ENCODE measurements at places on chromosomes 1 and 21.

GRCh38 chr1:45394342-45394741, 54.1 kb upstream of the MUTYH start:
- DNase-seq = peak; percentile 33

GRCh38 chr1:179038528-179039281, 13.0 kb downstream of the FAM20B start:
- no peak for DNase-seq

- no peak for DNase-seq
These were observed 33.5 kb downstream of the GPA33 start for GRCh38 chr1:167056529-167057231.

- DNase-seq = peak; percentile 93
These were observed at the start of gene CSTB for GRCh38 chr21:43775795-43776430. Gene CSTB (minus strand): TSS chr21:43776308. CDS start chr21:43776269, 39 bp downstream.

- peak; percentile 6 for DNase-seq
These were observed 41.5 kb downstream of the KIAA1614 start for GRCh38 chr1:180954005-180954800.

DNA sequence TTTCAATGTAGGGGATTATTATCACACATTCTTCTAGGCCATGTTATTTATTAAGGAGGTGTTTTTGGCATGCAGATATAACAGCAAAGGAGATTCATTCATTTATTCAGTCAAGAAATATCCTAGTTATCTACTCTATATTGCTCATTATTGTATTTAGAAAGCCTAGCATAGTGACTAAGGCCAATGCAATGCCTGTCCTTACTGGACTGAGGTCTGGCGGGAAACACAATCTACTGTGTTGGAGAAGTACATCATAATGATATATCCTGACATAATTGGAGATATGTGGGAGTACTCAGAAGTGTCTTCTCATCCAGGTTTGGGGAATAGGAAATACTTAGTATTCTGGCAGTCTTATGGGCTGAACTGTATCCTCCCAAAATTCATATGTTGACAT, 421.5 kb upstream of the USP24 start:
- no peak for DNase-seq

GRCh38 chr1:34188418-34188817, 11.7 kb downstream of the C1orf94 start:
- no peak for DNase-seq

- DNase-seq = peak; percentile 67
These were observed 194.6 kb downstream of the NRIP1 start for GRCh38 chr21:14869984-14870852.

GRCh38 chr21:34969423-34970166, 79.5 kb downstream of the RUNX1 start:
- DNase-seq = peak; percentile 43

GRCh38 chr1:221063651-221064050, 184.4 kb downstream of the HLX start:
- DNase-seq = no peak

DNA sequence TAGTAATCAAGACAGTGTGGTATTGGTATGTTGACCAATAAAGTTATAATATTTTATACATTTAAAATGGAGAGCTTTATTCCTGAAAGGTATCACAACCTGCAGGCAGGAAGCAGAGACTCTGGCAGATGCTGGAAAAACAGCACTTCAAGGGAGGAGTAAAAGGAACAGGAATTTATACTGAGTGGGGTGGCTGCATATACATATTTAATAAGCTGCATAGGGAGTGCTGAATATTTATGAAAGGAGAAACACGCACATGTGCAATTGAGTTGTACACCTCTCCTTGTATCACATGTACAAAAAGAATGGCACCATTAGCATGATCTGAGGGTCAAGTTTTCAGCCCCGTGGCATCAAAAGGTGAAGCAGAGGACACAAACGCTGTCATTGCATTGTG, 104.9 kb upstream of the PAXBP1 start:
- DNase-seq = no peak

GRCh38 chr21:35025206-35026152, 23.6 kb downstream of the RUNX1 start:
- peak; percentile 46 for DNase-seq

GRCh38 chr1:8345621-8346415, 27.9 kb downstream of the SLC45A1 start:
- no peak for DNase-seq

DNA sequence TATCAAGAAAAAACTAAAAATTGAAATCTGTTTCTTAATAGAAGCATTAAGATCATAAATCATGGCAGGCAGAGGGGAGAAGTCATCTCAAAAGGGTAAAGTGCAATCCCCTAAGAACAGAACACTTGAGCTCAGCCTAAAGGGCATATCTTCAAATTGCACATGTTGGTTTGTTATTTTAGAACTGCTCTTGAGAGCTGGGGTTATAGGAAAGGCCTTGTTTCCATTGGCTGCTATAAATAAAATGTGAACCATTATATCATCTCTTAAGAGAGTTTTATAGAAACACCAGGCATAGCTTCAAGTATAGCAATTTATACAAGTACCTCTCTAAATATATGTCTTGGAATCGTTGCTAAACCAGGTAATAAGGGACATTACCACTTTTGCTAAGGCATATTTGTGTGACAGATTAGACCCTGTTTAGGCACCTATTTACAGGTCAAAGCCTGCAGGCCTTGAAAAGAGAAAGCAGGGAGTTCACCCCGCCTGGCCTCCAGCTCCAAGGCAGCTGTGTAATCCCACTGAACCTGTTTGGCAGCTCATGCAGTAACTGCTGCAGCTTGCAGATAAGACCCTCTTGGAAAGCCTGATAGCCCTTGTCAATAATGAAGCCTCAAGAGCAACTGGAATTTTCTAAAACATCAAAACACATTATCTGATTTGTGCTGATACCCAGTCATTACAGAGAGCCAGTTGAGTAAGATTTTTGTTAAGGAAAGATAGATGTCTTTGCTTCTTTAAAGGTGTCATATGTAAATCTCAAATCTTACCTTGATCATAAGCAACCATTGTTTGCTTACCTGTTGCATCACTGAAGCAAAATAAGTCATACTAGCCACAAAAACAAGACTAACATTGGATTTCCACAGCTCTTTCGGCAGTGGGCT, 24.2 kb upstream of the SYDE2 start:
- DNase-seq = no peak

DNA sequence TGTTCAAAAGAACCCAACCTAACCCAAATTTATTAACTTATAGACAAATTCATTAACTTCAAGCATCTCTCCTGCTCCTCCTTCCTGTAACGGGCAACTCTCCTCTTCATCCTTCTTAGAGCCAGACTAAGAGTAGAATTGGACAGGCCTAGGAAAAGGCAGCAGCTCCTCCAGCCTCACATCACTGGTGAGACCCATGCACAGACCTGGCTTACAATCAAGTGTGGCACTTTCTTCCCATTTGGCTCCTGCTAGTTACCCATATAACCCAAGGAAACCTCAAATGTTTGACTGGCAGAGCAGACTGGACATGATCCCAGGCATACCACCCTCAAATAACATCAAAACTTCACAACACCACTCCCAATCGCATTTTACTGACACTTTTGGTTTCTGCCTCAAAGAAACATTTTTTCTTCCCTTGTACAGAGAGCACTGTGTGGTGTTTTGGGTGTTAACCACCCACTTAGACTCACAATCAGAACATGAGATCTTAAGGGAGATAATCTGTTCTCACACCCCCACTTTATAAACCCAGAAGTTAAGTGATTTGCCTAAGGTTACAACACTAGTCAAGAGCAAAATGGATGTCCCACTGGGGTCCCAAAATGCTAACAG, 101.4 kb downstream of the SIPA1L2 start:
- DNase-seq = no peak

DNA sequence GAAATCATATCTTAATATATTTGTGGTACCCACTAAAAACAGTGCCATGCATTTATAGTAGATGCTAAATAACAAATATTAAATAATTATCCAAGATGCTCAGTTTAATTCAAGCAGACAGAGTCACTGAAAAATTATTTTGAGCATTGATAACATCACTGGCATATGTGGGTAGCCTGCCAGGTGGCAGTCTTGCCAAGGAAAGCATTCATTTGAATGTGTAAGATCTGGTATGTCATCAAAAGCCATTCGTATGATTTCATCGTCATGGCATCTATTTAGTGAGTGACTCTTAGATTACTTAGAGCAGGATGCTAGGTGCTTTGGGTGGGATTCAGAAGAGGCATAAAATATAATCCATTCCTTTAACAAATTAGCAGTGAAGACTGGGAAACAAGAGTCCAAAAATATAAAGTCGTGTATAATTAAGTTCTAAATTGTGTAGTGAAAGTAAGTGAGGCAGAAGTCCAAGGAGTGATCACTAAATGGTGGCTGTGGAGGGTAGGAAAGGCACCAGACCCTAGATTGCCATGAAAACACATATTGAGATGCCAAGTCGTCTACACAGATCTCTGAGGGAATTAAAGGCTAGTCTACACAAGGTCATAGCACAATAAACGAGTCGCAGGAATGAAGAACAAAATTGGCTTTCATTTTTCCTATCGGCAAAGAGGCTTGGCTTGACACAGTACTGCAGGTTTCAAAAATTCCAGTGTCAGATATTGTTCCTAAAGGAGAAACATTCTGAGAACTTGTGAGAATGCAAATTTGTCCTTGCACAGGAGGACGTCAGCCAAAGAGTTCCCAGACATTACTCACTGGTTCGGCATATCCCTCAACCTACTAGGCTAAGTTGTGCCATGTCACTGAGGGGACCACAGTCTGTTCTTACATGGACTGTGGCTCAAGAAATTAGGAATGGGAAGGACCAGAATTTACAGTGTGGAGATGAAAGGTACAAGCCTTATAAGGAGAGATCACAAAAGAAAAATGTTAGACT, 130.8 kb downstream of the LYPLAL1 start:
- DNase-seq = no peak

DNA sequence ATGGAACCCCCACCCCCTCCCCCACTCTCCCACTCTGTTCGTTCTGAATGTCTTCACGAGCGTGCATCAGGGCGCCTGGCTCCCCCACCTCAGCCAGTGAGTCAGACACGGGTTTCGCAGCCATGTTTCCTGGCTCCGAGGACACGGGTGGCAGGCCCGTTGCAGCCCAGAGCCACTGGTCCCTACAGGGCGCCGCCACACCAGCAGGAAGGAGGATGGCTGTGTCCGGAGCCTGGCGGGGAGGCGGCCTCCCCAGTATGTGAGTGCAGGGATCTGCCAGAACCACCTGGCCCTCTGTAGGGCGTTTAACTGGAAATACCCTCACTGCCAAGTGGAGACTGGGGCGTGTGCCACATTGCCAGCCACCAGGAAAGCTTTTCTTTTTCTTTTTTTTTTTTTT, 18.5 kb downstream of the CSTB start:
- DNase-seq = no peak

GRCh38 chr1:185096531-185096930, 51.2 kb downstream of the RNF2 start:
- no peak for DNase-seq

- no peak for DNase-seq
These were observed 400.6 kb downstream of the NTNG1 start for GRCh38 chr1:107541412-107541811.

DNA sequence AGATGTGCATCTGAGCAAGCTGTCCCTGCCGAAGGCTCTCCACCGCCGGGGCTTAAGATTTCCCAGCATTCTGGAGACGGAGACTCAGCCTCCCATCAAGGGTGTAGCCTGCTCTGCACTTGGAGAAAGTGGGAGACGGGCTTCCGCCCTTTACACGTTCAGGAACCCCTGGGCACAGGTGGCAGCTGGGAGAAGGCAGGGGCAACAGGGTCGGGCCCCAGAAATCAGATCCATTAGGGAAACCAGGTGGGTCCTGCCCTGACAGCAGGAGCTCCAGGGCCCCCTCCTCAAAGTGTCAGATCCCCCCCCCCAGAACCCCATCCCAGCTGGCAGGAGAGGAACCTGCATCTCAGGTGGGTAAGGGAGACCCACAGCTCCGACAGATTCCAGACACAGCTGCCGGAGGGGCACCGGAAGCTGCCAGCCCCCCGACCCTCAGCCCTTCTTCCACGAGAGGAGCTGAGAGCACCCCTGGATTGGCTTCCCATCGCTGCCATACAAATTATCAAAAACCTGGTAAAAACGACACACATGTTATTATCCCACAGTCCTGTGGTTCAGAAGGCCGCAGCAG, 236.6 kb downstream of the NPHP4 start:
- no peak for DNase-seq

- DNase-seq = no peak
These were observed 318.1 kb downstream of the KCNH1 start for GRCh38 chr1:210815641-210816550.

DNA sequence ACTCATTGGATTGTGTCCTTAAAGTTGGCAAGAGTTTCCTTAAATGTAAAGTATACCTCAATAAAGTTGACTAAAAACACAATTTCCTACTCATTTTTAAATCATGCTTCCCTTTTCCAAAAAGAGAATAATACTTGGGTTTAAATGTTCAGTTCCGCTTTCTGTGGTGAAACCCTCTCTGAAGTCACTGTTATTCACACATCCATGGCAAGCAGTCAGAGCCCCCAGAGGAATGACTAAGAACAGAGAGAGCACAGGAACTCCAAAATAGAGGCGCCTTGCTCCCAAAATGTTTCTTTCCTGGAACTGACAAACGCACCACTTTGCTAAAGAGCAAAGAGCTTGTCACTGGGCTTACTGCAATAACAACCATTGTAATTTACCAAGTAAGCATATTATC, 142.5 kb downstream of the TIAM1 start:
- DNase-seq = peak; percentile 94

GRCh38 chr1:65174585-65174984, 26.6 kb downstream of the AK4 start:
- DNase-seq = peak; percentile 89

GRCh38 chr1:57424231-57425027, 569 bp upstream of the DAB1 start:
- no peak for DNase-seq

GRCh38 chr1:193285641-193286040, 99.2 kb upstream of the B3GALT2 start:
- DNase-seq = no peak

DNA sequence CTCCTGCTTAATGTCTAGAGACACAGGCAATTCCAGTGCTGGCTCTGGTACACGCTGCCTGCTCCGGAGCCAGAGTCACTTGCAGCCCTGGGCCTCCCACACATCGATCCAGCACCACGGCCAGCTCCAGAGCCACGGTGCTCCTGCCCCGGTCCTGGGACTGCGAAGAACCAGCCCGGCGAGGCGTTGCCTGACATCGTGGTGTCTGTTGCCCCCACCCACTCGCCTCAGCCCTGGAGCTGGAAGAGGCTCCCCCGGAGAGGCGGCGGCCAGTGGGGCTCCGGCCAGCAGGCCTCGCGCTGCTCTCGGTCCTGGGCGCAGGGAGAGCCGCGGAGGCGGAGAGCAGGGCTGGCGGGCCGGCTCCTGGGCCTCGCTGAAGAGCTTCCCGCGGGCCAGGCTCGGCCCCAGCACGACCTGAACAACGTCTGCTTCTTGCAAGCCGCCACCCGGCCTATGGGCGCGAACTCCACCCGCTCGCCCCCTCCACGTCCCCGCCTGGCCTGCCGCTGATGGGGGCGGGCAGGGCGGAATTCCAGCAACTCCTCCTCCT, 364.8 kb downstream of the CEP170 start:
- DNase-seq = no peak

- DNase-seq = no peak
These were observed 403.6 kb upstream of the PBX1 start for GRCh38 chr1:164155347-164155746.

GRCh38 chr1:56300836-56301235, 278.5 kb downstream of the PLPP3 start:
- no peak for DNase-seq

- DNase-seq = peak; percentile 85
These were observed 1.2 kb downstream of the GPR153 start for GRCh38 chr1:6259491-6260362.

Data from inflammatory macrophage treated with lipopolysaccharide for 4 hours (primary cell).